ENCODE measurements at places on chromosomes 11 and 22. TPM values are rescaled to one million over a fixed set of nuclear protein-coding genes. Genes with fewer than 3 reads are reported as not detected.

GRAP2 gene
- polyA plus RNA-seq, result 1.6 TPM

TMA7B gene
- 0.09 TPM for polyA plus RNA-seq

TEAD1 gene
- polyA plus RNA-seq, result 19.7 TPM

ZP1 gene
- polyA plus RNA-seq, result 0.16 TPM

UCP3 gene
- 2.0 TPM for polyA plus RNA-seq
